ENCODE measurements at places on chromosomes 16 and 17. TPM values are rescaled to one million over a fixed set of nuclear protein-coding genes. Genes with fewer than 3 reads are reported as not detected.

GAST gene
- total RNA-seq = not detected

IL4R gene
- 22.9 TPM for total RNA-seq

BAHCC1 gene
- total RNA-seq = 74.2 TPM

NUDT7 gene
- total RNA-seq = 1.2 TPM

TMEM204 gene
- total RNA-seq = not detected

SSTR5 gene
- not detected for total RNA-seq

IRF8 gene
- 0.19 TPM for total RNA-seq

MRC2 gene
- total RNA-seq = 57.1 TPM

DNA sequence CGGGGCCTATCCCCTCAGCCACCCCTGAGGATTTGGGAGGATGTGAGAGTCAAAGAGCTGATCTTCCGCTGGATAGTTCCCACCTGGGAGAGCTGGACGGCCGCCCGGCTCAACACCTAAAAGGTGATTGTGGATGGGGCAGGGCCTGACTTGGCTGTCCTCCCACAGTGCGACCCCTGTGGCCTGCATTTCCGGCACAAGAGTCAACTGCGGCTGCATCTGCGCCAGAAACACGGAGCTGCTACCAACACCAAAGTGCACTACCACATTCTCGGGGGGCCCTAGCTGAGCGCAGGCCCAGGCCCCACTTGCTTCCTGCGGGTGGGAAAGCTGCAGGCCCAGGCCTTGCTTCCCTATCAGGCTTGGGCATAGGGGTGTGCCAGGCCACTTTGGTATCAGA, 4.5 kb downstream of the BCL6B start:
- DNase-seq = no peak

DNA sequence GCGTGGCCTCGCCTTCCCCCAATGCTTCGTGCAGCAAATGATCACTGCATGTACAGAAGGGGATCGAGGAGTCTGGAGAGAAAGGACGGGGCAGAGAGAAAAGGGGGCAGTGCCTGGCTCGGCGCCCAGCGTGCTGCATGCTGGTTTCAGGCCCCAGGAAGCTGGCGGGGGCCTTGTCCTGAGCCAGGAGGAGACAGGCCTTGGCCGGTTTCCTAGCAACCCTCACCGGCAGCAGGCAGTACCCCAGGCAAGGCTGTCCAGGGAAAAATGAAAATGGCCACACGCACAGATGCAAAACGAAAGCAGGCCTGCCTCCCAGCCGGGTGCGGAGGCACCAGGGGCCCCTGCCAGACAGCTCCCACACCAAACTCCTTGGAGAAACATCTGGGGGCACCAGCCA, 126.3 kb downstream of the ZFHX3 start:
- DNase-seq = peak; percentile 43

GRCh38 chr17:46106966-46107644, 86.1 kb downstream of the KANSL1 start:
- peak; percentile 10 for DNase-seq

GRCh38 chr17:1035546-1036170, 38.7 kb downstream of the TIMM22 start:
- DNase-seq = no peak

DNA sequence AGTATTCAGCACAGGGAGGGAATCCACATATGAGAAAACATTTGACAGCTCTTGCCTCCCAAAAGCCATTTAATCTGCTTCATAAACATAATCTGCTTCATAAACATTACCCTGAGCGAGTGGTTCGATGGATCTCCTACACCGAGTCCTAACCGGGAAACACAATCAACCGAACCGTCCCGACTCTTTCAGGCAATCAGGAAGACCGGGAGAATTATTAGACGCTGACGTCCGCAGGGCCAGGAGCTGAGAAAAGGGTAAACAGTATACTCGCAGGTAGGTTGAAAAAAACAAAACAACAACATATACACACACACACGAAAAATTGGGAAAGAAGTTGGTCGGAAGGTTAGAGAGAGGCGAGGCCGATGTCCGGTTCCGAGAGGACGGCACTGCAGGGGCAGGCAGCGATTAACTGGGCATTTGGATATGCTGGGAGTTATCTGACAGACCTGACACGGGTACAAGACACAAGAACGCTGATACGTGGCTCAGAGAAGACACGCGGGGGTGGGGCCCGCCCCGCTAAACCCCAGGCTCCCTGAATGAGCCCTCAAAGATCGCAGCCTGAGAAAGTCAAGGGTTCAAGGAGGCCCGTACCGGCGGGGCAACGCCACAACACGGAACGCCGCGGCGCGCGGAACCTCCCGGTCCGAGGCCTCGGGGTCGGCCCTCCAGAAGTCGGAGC, 585 bp downstream of the AP1G1 start:
- no peak for DNase-seq

- DNase-seq = no peak
Measured at GRCh38 chr16:67104845-67105244, 4.9 kb upstream of the PHAF1 start.

GRCh38 chr17:76125922-76126321, 15.1 kb downstream of the FOXJ1 start:
- DNase-seq = no peak

- DNase-seq = no peak
Measured at GRCh38 chr16:82527101-82527500, 99.7 kb upstream of the CDH13 start.

DNA sequence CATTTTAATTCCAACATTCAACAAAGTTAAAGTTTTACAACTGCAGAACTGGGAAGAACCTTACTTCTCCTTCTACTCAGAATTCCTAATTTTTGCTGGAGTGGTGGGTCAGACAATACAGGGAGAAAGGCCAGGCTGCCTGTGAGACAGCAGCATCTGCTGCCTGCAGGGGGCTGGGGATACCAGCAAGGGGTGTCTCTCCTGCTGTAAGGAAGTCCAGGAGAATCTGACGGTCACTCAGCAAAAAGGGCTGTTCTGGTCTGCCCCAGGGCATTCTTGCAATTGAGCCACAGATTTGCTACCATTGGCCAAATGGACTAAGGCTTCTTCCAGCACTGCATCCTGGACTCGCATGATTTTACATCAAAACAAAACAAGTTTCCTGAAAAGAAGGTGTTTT, 426.6 kb upstream of the CDH11 start:
- DNase-seq = no peak

DNA sequence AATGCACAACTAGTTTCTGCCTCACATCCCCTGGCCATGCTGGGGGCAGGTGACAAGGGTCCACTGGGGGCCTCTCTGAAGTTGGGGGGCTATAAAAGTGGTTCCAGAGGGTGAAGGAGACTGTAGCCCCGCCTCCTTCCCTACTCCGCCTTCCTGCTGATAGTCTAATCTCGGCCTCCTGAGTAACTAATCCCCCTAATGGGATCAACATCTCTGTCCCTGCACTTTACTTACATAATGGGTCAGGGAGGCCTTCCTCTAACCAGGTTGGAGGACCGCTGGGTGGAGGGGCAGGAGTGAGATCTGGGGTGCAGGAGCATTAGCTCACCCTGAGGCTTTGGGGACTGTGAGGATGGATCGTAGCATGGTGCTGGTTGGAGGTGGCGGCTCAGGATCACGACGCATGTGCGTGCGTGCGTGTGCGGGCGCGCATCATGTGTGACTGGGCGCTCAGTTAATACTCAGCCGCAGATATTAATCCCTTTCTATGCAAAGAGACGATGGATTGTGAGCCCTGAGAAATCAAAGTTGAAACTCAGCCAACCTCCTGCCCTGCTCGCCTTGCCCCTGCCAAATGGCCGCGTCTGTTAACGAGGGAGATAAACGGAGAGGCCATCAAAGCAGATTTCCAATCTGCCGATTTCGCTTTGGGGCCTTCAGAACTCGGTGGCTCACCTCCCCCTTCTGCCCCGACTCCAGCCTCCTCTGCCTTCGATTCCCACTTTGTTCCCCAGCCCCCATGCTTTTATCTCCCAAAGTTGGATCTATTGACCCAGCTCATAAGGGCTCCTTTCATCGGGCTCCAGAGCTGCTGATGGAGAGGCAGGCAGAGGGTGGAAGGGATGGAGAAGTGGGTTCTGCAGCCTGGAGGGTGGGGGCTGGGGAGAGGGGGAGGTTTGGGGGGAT, 107.3 kb downstream of the SDK2 start:
- DNase-seq = no peak

- DNase-seq = no peak
Measured at GRCh38 chr17:56020369-56020768, 132.9 kb upstream of the ANKFN1 start.

DNA sequence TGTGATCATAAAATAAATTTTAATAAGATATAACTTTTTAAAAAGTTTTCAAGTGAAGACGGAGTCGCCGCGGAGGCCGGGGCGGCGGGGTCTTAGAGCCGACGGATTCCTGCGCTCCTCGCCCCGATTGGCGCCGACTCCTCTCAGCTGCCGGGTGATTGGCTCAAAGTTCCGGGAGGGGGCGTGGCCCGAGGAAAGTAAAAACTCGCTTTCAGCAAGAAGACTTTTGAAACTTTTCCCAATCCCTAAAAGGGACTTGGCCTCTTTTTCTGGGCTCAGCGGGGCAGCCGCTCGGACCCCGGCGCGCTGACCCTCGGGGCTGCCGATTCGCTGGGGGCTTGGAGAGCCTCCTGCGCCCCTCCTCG, at the start of gene FOXC2:
Gene FOXC2, plus strand, starts transcription at position 229 of the 365 bp plus-strand sequence. CDS start 507 bp downstream, outside the sequence.
- peak; percentile 93 for DNase-seq

- DNase-seq = no peak
Measured at GRCh38 chr17:19239544-19239943, 2.4 kb downstream of the EPN2 start.

- DNase-seq = no peak
Measured at GRCh38 chr17:66987059-66987616, 22.6 kb downstream of the CACNG4 start.

DNA sequence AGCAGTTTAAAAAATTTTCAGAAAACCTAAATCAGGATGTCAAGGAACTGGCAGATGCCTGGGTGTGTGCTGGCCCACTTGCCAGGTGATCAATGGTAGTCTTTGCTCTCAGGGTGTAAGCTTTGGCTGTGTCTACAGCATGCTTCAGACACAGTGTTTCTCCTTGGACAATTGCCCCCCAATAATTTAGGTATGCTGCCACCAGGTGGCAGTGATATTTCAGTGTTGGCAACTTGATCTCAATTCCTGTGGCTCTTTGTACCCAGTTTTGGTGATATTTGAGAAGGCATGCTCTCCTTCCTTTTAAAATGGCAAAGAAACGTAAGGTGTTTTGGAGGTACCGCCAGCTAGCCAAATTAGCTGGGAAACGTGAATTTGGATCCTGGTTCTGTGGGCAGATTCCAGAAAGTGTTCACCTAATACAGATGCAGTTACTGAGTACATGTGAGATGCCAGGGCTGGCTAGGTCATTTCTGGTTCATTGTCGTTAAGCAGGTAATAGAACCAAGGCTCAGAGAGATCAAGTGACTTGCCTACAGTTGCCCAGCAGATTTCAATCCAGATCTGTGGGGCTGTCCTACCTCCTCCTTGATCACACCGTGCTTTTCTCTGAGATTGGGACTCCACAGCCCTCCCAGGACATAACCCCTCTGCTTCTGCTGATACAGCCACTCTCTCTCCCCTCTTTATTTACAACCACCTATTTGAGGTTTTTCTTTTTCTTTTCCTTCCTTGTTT, 155.6 kb upstream of the PLCG2 start:
- DNase-seq = peak; percentile 60

- no peak for DNase-seq
Measured at GRCh38 chr17:13646969-13647542, 45.3 kb upstream of the HS3ST3A1 start.
